Hematopoietic multipotent progenitor cell treated with erythropoietin and hydrocortisone succinate and interleukin-3 and kit ligand, for 4 days (in vitro differentiated cells): ENCODE measurements at places on chromosomes 2 and 18.

- DNase-seq, result peak; percentile 8
Observed at GRCh38 chr2:58194458-58194857, 46.7 kb downstream of the FANCL start.

DNA sequence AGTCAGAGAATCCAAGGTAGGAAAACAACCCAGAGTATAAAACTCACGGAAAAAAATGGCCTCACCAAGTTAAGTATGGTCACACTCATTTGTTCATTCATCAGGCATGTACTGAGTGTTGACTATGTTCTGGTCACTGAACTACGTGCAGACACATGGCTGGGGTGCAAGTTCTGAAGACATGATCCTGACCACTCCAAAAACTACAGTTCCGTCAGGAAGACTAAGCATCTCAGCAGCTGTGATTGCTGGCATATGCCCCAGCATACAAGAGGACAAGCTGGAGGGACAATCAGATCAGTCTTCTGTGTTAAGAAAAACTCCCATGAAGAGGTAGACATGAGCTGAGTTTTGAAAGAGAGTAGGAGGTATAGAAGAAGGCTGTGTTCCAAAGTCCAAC is 72.8 kb downstream of the TCF4 start:
- DNase-seq, result no peak

GRCh38 chr2:108974674-108975073 is 14.3 kb downstream of the EDAR start:
- no peak for DNase-seq

GRCh38 chr2:205747829-205748386 is 65.6 kb downstream of the NRP2 start:
- DNase-seq, result no peak

DNA sequence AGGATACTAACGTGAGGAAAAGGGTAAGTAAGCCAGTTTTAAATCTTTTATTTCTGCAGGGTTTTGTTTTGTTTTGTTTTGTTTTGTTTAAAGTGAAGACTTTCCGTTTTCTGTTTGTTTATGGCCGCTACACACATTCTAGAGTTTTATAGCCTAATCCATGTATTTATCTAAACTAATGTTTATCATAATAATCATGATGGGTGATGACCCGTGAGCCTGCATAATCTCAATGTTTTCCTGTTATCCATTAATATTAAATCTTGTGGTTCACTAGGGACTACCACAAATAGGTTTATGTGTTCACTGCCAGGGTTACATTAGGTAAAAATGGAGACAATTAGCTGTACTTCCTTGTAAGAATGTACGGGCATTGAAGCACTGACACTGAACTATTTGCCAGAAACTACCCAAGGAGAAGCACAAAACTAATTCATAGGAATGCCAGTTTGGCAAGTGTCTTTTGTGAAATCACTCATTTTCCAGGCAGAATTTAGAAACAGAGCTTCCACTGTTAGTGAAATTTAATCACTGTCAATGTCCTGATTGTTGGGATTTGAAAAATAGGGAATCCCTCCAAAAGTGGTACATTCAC is 574.8 kb downstream of the LRP1B start:
- DNase-seq, result no peak

GRCh38 chr18:48887294-48887904 is 63.4 kb downstream of the SMAD7 start:
- no peak for DNase-seq
